ENCODE measurements at places on chromosomes 1 and 21.

- DNase-seq: no peak
These were observed 38.2 kb downstream of the H3-3A start for GRCh38 chr1:226100436-226101391.

DNA sequence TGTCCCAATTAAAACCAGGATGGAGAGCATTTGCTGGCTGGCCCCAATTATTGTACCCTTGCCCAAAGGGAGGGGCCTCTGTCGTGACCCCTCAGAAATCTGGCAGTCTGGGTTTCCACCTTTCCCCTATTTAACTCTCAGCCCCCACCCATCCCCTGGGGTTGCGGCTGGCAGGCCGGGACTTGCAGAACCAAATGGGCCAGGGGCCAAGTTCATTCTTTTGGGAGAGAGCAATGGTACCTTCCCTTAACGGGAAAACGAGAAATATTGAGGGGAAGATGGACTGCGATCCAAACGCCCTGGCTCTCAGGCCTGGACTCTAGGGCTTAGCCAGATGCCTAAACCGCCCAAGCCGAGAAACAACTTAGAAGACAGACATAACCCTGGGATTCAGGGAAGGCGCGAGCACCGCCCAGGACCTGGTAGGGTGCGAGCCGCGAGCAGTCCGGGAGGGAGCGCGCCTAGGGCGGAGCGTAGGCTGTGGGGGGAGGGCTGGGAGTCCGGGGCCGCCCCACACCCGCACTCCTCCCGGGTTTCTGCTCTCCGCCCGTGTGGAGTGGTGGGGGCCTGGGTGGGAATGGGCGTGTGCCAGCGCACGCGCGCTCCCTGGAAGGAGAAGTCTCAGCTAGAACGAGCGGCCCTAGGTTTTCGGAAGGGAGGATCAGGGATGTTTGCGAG is at the start of gene SLC27A3:
SLC27A3 (plus strand) TSS at position 628 of the 678 bp plus-strand sequence. CDS start 91 bp downstream, outside the sequence.
- DNase-seq: no peak

DNA sequence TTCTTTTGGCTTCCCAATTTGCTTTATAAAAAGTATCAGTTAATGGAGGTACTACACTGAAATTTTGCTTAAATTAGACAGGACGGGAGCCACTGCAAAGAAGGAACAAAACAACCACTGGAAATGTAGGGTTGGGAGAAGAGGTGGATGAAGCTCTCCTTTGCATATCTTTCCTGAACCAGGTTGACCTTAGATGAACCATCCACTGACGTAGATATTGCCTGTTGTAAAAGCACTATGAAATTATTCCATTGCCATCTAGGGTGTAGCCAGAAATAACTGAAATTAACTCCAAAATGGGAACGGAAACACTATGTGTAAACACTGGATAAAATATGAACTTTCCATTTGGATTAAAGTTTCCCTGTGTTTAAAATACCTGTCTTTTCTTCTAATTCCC is 1.2 kb upstream of the ABL2 start:
- peak; percentile 92 for DNase-seq

DNA sequence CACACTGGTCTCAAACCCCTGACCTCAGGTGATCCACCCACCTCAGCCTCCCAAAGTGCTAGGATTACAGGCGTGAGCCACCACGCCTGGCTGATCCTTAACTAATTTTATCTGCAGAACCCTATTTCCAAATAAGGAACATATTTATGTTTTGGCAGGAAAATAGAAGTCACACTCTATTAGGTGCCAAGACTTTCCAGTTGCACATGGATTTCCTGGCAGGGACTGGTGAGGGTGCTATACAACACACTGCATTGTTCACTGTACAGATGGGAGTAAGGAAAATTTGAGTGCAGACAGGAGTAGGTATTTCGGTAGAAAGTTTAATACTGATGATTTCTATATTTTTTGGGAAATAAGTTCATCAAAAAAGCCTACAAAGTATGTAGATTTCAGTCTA is 605.3 kb upstream of the B3GALT2 start:
- no peak for DNase-seq

GRCh38 chr1:172041102-172041501 is 199.8 kb downstream of the DNM3 start:
- DNase-seq: no peak

- no peak for DNase-seq
These were observed 132.7 kb upstream of the SERTAD4 start for GRCh38 chr1:210099921-210100320.

DNA sequence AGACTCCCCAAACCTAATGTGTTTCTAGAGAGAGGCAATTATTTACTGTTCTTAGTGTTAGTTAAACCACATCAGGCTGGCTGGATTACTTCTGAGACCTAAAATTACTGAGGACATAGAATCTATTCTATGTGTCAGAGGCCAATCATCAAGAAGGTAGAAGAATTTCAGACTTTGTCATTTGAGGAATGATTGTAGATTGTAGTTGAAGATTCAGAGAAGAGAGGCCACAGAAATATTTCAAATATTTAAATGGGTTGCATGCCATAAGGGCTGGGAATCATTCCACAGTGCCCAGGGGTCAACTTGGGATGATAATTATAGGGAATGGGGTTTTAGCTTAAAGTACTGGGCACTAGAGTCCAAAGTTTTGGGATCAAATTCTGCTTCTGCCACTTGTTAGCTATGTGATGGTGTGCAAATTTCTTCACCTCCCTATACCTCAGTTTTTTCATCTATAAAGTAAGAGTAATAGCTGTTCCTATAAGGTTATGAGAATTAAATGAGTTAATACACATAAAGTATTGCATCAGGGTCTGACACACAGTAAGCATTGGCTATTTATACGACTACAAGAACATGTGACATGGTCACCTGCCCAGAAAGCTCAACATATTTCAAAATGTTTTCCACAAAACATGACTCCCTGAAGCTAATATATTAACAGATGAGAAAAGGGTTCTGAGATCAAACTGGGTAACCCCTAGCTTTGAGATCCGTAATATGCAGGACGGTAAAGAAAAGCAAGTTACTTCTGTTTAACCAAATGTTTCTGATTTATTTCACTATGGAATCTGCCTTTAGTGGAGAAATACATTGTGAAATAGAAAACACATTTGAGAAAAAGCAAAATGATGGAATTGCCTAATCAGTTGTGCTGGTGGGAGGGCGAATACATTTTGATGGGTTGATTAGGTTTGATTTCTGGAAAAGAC is 69.7 kb upstream of the SPAG17 start:
- DNase-seq: no peak

DNA sequence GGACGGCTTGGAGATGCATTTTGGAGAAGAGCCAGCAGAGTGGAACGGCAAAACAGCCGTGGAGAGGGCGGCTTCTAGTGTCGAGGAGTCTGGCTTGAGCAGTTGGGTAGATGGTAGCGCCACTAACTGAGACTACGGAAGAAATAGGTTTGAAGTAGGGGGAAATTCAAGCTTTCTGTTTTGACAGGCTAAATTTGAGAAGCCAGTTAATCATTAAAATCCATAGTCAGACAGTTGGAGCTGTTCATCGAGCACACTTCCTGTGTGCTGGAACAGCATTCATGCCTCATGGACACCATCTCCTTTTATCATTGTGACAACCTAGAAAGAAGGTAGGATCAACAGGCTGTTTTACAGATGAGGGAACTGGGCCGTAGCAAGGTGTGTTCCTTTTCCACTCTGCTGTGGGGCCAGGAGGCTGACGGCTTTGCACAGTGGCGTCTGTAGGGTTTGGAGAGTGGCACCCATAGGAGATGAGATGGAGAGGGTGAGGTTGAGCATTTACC is 3.4 kb upstream of the PKLR start:
- no peak for DNase-seq

DNA sequence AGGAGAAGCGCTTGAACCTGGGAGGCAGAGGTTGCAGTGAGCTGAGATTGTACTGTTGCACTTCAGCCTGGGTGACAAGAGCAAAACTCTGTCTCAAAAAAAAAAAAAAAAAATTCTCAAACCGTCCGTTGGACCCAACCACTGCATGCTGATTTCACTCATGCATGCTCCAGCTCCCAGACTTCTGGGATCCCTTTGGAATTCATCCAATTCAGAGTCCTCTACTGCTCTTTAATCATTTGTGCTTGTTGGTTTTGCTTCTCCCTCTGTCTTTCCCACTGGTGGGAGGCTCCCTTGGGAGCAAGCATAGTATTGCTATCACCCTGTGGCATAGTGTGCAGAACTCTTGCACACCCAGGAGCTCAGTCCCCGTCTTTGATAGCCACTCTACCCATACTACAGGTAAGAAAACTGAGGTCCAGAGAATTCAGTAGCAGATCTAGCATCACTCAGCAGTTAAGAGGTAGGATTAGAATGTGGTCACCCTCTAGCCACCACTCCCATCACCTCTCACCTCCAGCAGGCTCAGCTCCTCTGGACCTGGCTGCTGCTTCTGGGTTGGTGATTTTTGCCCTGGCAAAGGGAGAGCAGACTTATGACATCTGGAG is 3.1 kb upstream of the LMNA start:
- DNase-seq: no peak

DNA sequence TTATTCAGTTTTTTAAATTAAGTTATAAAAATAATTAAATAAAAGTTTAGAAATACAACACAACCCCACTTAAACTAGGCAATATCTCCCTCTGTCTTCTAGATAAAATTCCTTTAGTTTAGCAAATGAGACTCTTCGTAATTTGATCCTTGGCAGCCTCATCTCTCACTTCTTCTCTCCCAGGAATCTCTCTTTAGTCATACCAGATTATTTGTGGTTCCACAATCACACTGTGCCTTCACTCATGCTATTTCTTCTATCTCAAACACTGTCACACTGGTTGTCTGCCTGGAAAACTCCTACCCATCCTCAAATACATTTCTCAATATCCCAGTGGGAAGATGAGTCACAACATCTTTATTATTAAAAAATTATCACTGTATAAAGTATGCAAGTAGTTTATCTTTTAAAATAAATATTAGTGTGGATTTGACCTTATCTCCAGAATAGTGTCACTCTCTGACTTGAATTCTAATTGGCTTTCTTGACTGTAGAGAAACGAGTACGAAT is 195.5 kb downstream of the KCNH1 start:
- DNase-seq: no peak

DNA sequence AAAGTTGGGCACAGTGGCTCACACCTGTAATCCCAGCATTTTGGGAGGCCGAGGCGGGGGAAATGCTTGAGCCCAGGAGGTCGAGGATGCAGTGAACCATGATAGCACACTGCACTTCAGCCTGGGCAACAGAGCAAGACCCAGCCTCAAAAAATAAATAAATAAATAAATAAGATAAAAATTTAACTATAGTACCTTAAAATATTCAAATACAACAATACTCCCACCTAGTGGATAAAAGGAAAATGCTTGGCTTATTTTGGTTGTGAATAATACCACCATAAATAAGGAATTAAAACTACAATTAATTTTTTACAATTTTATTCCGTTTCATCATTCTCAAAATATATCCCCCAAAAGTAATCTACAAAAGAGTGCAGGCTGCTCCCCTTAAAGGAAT is 8.1 kb downstream of the PSMG1 start:
- no peak for DNase-seq

DNA sequence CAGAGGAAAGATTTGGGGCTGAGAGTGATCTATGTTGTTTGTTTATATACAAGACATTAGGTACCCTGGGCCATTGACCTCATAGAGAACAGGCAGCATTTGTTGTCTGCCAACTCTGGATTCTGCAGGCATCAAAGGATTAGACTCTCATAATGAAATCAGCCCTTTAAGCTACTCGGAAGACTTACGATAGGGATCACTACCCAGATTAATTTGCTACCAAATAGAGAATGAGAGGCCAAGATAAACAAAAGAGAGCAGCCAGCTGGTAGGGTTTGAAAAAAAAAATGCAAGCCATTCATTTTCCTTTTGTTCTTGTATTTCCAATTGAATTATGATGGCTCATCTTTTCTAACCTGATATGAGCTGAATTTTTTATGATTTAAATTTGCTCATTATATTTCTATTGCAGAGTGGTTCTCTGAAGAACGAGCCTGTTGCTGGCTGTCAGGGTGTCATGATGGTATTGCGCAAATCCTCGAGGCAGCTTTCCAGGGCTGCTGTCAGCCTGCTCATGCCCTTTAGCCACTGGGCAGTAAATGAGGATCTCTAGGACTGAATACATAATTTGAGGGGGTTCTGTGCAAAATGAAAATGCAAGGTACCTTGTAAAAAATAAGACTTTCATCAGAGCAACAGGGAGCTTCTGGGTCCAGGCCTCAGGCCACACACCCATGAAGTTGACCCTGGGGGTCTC is 116.4 kb upstream of the KCNJ15 start:
- DNase-seq: no peak

- no peak for DNase-seq
These were observed 29.4 kb upstream of the MX1 start for GRCh38 chr21:41396558-41397075.

DNA sequence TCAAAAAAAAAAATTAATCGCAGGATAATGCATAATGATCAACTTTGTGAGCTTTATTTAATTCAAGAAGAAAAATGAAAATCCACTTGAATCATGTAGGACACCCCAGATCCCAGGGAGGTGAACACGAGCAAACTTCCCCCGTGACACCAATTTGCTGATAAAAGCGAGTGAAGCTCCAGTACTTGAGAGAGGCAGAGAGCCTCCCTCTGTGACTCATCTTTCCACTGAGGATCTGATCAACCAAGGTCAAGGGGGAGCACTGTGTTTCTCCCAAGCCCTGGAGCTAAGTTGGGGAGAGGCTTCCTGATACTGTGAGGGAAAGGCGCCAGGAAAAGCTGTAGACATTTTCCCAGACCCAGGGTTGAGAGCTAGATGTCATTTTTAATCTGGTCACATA is 160.9 kb downstream of the SLC44A5 start:
- no peak for DNase-seq

GRCh38 chr21:14080764-14081096 is 130.0 kb downstream of the LIPI start:
- no peak for DNase-seq

DNA sequence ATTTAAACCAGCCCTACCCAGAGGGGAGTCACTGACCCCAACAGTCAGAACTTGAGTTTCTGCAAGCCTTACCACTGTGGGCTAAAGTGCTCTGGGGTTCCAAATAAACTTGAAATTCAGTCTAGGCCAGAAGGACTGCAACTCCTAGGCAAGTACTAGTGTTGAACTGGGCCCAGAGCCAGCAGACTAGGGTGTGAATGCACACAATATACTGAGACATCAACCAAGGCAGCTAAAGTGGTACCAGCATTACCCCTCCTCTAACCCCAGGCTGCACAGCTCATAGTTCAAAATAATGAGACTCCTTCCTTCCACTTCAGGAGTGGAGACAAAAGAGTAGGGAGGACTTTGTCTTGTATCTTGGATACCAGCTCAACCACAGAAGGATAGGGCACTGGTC is 18.9 kb upstream of the IL20 start:
- DNase-seq: no peak

GRCh38 chr1:20074725-20075171 is 4.8 kb downstream of the PLA2G5 start:
- no peak for DNase-seq

GRCh38 chr1:32538887-32539583 is at the start of gene ZBTB8A:
ZBTB8A (plus strand) TSS chr1:32539427; CDS start chr1:32592932, 53,505 bp downstream.
- DNase-seq: peak; percentile 55

Measured in NCI-H526 treated with DMSO at 0.1 percent for 48 hours (cell line).